ENCODE measurements at places on chromosomes 12 and 14.

DNA sequence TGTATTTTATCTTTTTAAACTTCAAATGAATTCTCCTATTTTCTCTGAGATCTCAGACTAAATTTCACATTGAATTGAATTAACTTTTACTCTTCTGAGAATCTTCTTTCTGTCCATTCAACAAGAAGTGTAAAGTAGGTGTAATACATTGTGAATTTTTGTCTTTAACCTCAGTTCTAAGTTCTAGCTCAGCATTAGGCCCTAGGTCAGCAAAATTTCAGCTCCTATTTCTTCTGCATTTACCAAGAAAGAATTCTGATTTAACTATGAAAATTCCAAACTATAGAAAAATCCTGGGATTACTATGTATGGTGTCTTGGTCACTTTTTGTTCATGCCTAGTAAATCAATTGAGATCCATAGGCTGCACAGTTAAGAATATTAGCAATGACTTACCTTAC is 110.9 kb upstream of the MYF6 start:
- DNase-seq = no peak

- no peak for DNase-seq
Measured at GRCh38 chr12:114783089-114783618, 99.2 kb upstream of the TBX3 start.

DNA sequence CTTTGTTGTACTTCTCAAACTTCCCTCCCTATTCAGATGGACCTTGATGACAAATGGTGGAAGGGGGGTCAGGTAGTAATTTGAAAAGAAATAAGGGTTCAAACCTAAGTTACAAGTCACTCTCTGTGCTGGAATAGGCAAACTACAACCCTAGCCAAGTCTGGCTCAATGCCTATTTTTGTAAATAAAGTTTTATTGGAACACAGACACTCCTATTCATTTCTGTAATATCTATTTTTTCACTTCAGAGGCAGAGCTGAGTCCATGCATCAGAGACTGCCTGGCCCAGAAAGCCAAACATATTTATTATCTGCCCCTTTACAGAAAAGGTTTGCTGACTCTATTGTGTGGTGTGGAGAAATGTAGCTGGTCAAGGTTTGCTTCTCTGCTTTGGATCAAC is 78.4 kb upstream of the RIN3 start:
- no peak for DNase-seq

GRCh38 chr14:92609955-92610354 is 96.4 kb downstream of the RIN3 start:
- DNase-seq = peak; percentile 37

DNA sequence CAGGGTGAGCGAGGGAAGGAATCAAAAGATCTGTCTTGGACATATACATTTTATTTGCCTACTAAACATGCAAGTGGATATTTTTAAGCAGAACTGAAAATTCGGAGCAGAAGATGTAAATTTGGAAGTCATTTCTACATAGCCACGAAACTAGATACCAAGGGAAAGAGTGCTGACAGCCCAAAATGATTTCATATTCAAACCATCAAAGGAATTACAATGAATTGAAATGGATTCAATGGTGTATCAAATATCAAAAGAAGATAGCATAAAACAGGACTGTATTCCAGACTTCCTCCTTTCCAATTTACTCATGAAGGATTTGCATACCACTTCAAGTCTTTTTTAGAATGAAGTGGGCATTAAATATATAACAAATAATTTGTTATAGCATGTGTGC is 313.5 kb upstream of the KITLG start:
- no peak for DNase-seq

GRCh38 chr14:98243332-98243731 is 1028.7 kb downstream of the BCL11B start:
- no peak for DNase-seq

GRCh38 chr12:127230843-127231260 is 1036.1 kb upstream of the TMEM132C start:
- peak; percentile 7 for DNase-seq

DNA sequence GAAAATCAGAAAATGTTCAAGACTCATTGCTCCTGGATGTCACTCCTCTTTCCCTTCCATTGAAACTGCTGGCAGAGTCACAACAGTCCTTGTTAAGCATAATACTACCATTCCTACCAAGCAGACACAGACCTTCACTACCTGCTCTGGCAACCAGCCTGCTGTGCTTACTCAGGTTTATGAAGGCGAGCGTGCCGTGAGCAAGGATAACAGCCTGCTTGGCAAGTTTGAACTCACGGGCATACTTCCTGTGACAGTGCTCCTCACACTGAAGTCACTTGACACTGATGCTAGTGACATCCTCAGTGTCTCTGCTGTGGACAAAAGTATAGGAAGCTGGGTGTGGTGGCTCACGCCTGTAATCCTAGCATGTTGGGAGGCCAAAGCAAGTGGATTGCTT is 15.7 kb upstream of the PHETA1 start:
- no peak for DNase-seq

- no peak for DNase-seq
Measured at GRCh38 chr14:76727384-76727783, 33.9 kb upstream of the VASH1 start.

Data from NB4 (cell line).